GM13976 (cell line): ENCODE measurements at places on chromosomes 12 and 14.

DNA sequence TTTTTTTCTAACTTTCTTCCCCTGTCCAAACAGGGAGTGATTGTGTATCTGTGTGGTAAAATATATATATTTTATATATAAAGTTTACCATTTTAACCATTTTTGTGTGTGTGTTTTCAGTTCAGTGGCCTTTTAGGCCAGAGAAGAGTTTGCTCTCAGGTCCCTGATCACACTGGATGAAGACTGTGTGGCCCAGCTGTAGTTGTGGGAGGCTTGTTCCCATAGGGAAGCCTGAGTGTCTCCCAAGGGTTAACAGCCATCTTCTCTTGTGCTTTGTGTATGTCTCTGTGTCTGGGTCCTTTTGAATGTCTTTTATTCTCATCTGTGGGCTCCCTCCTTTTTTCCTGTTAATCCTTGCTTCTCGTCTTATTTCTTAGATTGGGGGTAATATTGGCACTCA, 23.4 kb downstream of the CGRRF1 start:
- DNase-seq, result no peak

GRCh38 chr12:119802472-119802871, 74.6 kb downstream of the CIT start:
- no peak for DNase-seq

- no peak for DNase-seq
Observed at GRCh38 chr14:28308734-28309133, 457.9 kb upstream of the FOXG1 start.

GRCh38 chr12:95718006-95718431, 72.5 kb downstream of the NTN4 start:
- DNase-seq, result no peak

DNA sequence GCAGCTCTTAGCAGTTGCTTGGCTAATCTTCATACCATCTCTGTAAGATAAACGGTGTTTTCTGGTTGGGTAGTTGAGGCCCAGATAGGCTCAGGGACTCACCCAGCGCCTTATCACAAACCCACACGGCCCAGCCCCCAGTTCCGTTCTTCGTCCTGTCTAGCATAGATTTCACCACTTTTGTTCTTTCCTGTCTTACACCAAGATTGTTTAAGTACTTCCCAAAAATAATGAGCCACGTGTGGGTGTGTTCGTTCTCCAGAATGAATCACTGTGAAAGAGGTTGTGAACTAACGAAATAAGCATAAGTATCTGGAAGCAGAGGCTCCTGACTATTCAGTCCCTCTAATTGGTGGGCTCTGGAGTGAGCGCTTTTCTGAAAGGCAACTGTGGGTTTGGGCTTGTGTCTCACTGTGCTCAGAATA, 21.4 kb downstream of the ACVR1B start:
- DNase-seq, result no peak

DNA sequence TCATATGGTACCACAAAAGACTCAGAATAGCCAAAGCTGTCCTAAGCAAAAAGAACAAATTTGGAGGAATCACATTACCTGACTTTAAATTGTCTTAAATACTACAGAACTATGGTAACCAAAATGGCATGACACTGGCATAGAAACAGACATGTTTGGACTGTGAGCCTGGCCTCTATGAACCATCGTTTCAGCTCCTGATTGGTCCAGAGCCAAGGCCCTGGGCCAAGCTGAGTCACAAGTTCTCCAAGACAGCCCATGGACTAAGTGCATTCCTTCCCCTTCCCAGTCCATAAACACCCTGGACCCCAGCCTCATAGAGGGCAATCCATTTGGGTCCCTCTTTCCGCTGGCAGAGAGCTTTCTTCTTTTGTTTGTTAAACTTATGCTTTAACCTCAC, 12.1 kb upstream of the PRR4 start:
- no peak for DNase-seq

- no peak for DNase-seq
Observed at GRCh38 chr14:90460136-90460535, 63.3 kb downstream of the CALM1 start.

- no peak for DNase-seq
Observed at GRCh38 chr12:70724444-70724843, 87.2 kb upstream of the PTPRB start.

DNA sequence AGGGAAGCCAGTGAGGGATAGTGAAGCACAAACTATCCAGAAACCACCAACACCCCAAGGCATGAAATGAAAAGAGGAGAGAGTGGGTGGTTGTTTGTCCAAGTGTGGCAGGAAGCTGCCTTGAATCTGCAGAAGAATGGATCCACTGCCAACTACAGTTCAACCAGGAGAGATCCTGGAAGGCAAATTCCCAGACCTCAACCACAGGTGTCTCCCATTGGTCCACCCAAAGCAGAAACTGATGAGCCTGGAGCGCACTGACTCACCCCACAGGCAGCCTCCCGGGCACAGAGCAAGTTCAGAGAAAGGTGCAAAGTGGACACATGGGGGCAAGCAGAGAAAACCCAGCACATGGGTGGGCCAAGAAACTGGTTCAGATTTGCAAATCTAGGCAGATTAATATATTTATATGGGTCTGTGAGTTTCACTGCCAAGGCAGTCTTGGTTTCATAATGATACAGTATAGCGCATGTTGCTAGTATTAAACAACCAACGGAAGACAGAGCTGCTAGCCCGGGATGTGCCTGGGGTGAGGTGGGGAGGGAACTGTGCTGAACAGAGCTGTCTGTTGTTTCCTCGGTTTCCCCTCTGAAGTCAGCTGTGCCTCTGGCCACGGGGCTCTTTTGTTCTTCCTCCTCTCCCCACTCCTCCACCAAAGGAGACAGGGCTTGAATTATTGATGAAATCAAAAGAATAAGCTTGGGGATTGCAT, 416.2 kb upstream of the CCDC196 start:
- DNase-seq, result no peak

- no peak for DNase-seq
Observed at GRCh38 chr12:69026336-69026735, 93.4 kb upstream of the CPM start.

GRCh38 chr12:45803111-45803510, 73.6 kb downstream of the ARID2 start:
- DNase-seq, result no peak

DNA sequence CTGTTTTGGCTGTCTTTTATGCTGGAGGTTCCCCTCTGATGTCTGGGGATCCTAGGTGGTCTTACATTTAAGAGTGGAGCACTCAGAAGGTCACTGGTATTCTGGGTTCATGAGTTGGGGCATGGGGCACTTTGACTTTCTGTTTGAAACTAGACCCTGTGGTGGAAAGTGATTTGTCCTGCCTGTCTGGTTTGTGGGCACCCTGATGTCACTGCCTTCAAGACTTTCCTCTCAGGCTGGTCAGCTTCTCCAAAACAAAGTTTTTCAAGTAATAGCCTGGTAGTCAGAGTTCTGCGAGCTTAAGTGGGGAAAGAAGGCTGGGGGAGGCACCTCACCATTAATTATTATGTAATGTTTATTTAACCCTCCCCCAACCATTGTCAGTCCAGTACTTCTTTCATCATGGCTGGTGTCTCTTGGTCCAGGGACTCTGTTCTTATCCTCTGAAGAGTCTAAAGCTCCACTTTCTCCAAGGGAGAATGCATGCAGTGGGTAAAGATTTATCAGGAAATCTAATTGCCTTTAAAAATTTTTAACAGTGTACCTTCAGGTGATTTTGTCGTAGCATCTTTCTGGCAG, 35.3 kb downstream of the ZC3H14 start:
- DNase-seq, result no peak

- no peak for DNase-seq
Observed at GRCh38 chr14:98077176-98077575, 1194.8 kb downstream of the BCL11B start.

DNA sequence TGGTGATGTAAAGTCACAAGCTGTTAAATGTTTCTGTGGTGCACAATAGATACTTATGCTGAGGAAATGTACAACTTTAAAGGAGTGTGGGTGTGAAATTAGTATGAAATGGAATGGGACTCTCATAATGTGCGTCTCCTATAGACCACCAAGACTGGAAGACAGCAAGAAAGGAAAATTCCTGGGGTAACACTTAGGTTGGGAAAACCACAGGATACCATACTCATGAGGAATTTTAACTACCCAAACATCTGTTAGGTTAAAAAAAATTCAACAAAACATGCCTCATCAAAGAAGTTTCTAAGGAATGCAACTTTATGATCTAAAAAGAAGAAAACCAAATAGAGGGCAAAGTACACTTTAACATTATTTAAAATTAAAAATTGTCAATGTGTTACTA, 113.7 kb upstream of the MYF6 start:
- no peak for DNase-seq

GRCh38 chr14:65277580-65278270, 134.8 kb upstream of the FUT8 start:
- no peak for DNase-seq

- no peak for DNase-seq
Observed at GRCh38 chr12:8513256-8513655, at the start of gene CLEC4D. CLEC4D (plus strand) TSS chr12:8513503; CDS start chr12:8513733, 230 bp downstream.

- no peak for DNase-seq
Observed at GRCh38 chr14:61238611-61239245, 42.4 kb downstream of the TMEM30B start.

DNA sequence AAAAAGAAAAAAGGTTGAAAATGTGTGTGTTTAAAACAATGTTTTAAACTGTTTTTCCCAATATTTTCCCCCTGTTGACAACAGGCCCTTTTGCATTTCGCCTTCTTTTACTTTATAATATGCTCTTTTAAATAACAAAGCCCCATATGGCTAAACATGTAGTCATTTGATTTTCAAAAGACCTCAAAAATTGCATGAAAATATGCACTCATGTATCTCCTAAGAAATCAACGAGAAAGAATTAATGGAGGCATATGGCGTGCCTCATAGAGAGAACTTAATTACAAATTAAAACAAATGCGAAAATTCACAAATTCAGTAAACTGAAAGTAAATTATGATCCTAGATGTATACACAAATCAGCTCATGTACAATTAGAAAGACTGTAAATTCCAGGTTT, 202.6 kb upstream of the FOXN3 start:
- DNase-seq, result no peak

- DNase-seq, result no peak
Observed at GRCh38 chr14:86521843-86522242, 991.9 kb downstream of the FLRT2 start.

- DNase-seq, result peak; percentile 20
Observed at GRCh38 chr12:18430425-18431048, 169.2 kb downstream of the PIK3C2G start.
